ENCODE measurements at places on chromosomes 4 and X.

DNA sequence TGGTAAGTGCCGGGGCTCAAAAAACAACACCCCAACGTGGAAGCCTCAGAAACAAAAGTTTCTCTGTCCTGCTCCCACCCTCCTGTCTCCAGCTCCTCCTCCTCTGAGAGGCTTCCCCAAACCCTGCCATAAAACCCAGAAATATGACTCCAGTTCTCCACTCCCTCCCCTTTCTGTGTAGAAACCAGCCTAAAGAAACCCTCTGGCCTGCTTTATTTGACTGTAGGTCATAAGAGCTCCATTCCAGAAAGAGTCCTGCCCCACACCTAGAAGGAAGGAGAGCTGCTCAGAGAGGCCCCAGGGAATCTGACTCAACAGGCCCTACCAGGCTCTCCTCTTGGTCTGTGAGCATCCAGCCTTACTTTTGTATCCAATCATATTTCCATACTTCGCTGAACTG, 872 bp upstream of the S100P start:
- peak; percentile 9 for DNase-seq

DNA sequence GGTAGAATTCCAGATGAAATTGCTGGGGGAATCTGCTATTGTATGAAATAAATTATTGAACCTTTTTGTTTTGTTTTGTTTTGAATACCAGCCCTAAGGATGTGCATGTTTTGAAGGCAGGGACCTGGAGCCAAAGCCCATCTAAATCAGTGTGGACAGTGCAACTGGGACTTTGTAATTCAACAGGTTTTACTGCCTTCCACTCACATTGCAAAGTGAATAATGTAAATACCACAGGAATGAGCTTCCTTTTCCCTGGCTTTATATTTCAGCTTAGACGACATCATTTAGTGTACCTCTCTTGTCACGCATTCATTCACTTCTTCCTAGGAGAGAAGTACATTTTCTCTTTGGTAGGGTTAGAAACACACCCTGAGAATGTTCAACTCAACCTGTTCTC, 795.0 kb downstream of the CENPC start:
- DNase-seq, result no peak

DNA sequence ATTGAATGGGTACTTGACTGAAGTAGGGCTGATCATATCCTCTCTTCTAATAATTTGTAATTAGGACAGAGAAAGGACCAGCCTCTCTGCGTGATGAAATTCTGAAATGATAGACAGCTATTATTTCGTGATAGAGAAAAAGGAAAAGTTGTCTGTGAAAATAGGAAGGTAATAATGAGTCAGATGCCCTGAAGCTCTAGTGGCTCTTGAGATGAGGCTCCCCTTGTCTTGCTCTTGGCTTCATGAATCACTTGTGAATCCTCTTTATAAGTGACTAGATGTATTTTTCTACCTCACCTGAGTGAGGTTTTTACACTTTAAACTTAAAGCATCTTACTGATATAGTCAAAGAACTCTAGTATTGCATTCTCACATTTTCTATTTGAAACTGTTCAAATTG, 888.9 kb downstream of the PCDH18 start:
- DNase-seq, result no peak

DNA sequence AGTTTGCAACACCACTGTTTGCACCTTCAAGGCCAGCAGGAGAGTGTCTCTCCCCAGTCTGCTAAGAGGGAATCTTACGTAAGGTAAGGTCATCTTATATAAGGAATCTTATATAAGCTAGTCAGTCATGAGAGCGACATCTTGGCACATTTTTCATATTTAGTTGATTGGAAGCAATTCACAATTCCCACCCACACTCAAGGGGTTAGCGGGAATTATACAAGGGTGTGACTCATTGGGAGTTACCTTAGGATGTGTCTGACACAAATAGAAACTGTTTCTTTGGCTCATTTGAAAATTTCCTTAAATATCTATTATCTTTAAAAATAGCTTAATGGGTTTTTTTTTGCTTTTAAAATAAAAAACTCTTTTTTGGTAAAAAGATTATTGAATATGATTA, 62.1 kb upstream of the GRPR start:
- DNase-seq, result no peak

GRCh38 chr4:41746440-41747229, 1.9 kb downstream of the PHOX2B start:
- no peak for DNase-seq

Data from fibroblast of the aortic adventitia (primary cell).